ENCODE measurements at places on chromosomes 16 and 17.

DNA sequence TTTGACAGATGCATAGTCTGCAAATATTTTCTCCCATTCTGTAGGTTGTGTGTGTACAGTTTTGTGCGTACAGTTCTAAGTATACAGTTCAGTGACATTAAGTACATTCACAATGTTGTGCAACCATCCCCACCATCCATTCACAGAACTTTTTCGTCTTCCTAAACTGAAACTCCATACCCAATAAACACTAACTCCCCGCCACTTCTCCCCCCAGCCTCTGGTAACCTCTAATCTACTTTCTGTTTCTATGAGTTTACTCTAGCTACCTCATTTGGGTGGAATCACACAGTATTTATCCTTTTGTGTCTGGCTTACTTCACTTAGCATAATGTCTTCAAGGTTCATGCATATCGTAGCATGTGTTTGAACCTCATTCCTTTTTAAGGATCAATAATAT lies 14.3 kb downstream of the PIK3R5 start:
- DNase-seq, result no peak

DNA sequence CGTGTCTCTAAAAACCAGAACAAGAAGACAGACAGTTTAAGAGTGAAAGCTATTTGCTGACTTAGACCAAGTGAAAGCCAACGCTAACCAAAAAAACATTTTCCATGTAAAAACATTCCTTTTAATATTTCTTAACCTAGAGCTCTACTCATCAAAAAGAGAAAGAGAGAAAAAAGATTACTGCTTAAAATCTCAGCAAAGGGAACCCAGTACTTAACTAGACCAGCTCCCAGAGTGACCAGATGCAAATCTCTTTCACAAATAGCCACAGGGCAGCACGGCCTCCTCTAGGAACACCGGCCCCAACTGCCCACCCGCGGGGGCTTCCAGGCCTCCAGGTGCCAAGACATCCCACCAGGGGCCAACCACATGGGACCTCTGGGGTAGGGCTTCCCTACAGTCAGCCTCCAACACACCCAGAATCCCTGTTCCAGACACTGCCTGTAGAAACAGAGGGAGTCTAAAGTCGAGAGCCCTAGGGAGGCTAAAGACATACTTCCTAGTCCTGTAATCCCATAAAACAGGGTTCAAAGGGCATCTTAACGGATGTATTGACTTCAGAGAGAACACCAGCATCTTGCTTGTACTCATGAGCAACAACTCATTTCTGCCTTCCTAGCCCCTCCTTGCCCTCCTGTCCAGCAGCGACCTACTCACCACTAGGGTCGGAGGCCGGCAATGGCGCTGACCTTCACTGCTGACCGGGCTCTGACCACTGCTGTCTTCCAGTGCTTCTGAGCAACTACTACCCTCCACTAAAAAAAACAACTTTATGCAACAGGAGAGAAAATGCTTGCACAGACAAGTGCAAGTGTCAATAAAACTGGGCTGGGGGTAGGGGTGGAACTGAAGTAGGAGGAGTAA lies 21.3 kb downstream of the ZCCHC14 start:
- DNase-seq, result peak; percentile 75

- no peak for DNase-seq
Observed at GRCh38 chr16:21628772-21629171, 23.6 kb downstream of the IGSF6 start.

DNA sequence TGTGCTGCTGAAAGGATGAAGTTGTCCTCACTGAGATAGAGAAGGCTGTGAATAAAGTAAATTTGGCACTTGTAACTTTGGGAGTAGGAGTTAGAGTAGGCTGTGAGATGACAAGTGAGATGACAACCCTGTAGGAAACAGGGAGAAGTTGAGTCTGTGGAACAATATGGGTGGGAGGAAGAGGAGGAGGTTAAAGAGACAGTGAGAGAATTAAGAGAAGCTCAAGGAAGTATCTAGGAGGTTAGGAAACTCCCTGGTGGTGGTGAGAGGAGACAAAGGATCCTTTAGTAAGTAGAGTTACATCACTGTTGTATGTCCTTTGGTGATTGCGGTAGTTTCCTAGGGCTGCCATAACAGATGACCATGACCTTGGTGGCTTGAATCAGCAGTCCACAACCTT lies 10.7 kb upstream of the HSD17B2 start:
- no peak for DNase-seq

GRCh38 chr17:50348522-50349242 lies 2.8 kb downstream of the XYLT2 start:
- DNase-seq, result peak; percentile 68

DNA sequence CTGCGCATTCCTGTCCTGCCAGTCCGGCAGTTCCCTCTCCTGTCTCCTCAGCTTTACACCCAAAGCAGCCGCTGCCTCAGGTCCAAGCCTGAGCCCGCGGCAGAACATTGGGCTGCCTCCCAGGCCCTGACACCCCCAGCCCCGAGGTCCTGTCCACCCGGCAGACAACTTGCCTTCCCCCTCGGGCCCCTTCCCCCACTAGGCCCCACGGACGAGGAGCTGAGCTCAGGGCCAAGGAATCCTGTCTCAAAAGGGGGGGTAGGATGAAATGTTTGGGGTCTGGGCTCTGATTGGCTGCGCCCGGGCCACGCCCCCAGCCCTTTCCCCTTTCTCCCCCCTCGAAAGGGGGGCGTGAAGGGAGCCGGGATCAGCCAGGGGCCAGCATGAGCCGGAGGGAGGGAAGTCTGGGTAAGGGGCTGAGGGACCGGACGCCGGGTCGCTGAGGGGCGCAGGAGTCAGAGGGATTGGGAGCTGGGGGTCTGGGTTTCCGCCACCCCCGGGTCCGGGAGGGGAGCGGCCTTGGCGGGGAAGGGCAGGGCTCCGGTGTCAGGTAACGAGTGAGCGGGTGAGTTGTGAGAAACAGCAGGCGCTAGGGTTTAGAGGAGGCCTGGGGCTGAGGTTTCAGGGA lies at the start of gene CTF1:
TSS of gene CTF1 (plus strand) at position 354 of the 628 bp plus-strand sequence. CDS start at position 384, 30 bp downstream.
- peak; percentile 90 for DNase-seq

DNA sequence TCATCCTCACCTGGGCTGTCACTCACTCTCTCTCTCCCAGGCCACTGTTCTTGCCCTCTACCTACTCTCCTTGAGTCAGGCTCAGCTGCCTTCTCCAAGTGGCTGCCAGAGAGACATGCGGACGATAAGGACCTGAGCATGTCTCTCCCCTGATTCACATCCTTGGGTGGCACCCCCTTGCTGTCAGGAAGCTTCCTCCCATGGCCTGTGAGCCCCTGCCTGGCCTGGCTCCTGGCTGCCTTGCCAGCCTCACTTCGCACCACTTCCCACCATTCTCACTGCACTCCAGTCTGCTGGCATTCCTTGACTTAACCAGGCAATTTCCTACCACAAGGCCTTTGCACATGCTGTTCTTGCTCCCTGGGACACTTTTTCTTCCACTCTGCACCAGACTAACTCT lies 2.7 kb upstream of the ALDH3A1 start:
- peak; percentile 46 for DNase-seq

DNA sequence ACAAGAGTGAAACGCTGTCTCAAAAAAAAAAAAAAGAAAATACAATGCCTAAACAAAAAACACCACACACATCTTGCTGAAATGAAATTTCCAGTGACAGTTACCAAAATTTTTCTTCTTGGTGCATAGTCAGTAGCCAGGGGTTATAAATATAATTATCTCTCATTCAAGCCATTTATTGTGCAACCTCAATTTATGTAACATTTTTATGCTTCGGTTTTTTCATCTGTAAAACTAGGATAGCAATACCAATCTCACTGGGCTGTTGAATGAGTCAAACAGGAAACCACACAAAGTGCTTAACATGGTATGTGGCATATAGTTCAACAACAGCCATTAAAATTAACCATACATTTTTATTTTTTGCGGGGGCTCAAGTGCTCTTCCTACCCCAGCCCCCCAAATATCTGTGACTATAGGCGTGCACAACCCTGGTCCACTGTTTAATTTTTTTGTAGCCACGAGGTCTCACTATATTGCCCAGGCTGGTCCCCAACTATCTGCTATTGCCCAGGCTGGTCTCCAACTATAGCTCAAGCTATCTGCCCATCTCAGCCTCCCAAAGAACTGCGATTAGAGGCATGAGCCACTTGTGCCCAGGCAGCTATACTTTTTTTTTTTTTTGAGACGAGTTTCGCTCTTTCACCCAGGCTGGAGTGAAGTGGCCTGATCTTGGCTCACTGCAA lies 2.6 kb downstream of the COG4 start:
- no peak for DNase-seq

GRCh38 chr17:74769856-74770497 lies 6.2 kb downstream of the NAT9 start:
- DNase-seq, result peak; percentile 59

DNA sequence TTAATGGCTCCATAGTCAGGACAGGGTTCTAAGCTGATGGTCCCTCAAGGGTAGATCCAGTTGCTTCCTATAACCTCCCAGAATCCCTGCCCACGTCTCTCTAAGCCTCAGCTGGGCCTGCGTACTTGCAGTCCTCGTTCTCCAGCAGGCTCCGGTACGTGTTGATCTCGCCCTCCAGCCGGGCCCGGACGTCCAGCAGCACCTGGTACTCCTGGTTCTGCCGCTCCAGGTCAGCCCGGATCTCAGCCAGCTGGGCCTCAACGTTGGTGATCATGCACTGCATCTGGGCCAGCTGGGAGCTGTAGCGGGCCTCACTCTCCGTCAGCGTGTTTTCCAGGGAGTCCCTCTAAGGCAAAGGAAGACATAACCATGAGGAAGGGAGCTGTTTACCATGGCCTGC lies 4.5 kb downstream of the KRT32 start:
- no peak for DNase-seq

GRCh38 chr17:55062921-55063320 lies 94.4 kb downstream of the STXBP4 start:
- no peak for DNase-seq

Data from chondrocyte (in vitro differentiated cells).